ENCODE measurements at places on chromosomes 6 and 20. TPM values are rescaled to one million over a fixed set of nuclear protein-coding genes. Genes with fewer than 3 reads are reported as not detected.

RSPH9 gene
- total RNA-seq: not detected

IP6K3 gene
- not detected for total RNA-seq

HUS1B gene
- total RNA-seq: not detected

ALDH5A1 gene
- total RNA-seq: 2.3 TPM

SLC32A1 gene
- not detected for total RNA-seq

AHI1 gene
- total RNA-seq: 5.1 TPM

ENPP5 gene
- 1.4 TPM for total RNA-seq

CFAP61 gene
- total RNA-seq: not detected

NOX3 gene
- total RNA-seq: not detected
